Stimulated activated effector memory CD8-positive, alpha-beta T cell treated with anti-CD3 and anti-CD28 coated beads, Interleukin-12 subunit alpha, Interleukin-12 subunit beta, amount 100 ng/mL, for 72 hours (primary cell): ENCODE measurements at places on chromosomes 3 and 15.

- DNase-seq: no peak
Measured at GRCh38 chr15:34616613-34617012, 33.2 kb upstream of the GOLGA8B start.

DNA sequence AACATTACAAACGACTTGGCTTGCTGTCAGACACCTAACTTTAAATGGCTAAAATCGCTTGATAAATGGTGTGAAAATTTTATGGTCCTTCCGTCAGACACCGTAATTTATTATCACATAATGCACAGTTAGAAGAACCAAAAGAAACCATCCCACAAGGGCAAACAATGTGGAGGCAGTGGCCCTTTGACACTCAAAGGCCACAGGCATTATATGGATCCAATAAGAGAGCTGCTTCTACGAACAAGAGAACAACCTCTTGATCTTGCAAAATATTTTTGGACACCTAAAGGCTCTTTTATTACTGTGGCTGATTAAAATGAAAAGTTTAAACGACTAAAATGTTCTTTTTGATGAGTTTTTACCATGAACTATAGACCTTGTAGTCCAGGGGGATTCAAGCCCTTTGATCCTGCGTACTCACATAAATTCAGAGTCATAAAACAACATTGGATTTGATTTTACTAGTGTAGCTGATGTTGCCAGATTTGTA is 202.8 kb downstream of the FMN1 start:
- DNase-seq: no peak

GRCh38 chr15:67107014-67107812 is 41.8 kb downstream of the SMAD3 start:
- no peak for DNase-seq

DNA sequence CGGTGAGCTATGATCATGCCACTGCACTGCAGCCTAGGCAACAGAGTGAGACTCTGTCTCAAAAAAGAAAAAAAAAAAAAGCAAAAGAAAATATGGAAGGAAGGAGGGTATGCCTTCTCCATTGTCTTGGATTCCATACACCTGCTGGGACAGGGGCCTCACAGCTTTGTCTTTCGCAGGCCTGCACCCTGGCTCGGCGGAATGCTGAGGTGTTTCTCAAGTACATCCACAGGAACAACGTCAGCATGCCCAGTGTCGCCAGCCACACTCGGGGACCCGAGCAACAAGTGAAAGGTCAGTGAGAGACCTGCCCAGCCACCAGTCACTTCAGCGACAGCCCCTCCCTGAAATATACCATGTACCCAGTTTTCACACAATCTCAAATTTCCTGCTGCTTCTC is 288.5 kb upstream of the UMPS start:
- no peak for DNase-seq

DNA sequence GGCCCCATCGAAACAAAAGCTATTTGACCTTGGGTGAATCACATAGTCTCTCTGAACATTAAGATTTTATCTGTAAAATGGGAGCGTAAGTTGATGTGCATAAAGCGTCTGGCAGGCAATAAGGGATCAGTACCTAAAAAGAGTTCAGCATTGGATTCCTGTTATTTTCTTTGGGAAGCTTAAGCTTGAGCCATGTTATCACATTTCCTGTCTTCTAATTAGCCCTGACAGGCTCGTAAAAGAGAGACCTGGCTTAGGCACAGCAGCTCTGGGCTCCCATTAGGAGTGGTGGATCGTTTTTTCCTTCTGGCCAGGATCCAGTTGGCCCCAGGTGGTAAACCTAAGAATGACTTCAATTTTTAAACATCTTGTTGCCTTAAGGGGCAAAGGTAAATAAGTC is 26.0 kb upstream of the CA12 start:
- DNase-seq: no peak

GRCh38 chr15:90025489-90026033 is 24.4 kb downstream of the ZNF710 start:
- no peak for DNase-seq

DNA sequence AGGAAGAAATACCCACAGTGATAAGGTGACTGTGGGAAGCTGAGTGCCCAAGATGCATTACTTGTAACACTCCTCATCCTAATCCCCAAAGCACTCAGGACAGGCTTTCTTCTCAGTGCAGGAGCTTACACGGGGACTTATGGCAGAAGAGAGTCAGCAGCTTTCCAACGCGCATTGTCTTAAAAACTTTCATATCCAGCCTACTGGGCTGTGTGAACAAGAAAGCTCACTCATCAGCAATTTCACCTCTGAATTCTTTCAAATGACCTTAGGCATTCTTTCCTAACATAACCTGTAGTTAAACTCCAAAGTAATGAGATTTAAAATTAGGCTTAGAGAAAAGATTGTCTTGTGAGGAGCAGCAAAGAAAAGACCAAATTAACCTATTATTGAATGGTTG is 132.3 kb downstream of the KCNAB1 start:
- no peak for DNase-seq

DNA sequence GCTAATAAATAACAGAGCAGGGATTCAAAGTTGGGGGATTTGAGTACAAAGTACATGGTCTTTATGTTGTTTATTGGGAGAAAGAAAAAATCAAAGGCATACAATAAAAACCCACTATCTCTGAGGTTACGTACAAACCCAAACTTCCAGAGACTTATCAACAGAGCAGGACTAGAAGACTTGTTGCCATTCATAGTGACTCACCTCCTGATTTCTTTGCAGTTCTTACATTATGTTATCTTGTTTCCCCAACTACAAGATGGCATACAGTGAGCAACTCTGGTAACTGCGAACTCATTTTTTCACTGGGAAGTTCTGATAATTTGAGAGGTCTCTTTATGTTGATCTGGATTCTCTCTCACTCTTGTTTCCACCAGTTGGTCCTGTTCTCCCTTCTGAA is 80.6 kb upstream of the ETV5 start:
- DNase-seq: no peak

GRCh38 chr3:143648708-143649107 is 199.6 kb downstream of the SLC9A9 start:
- DNase-seq: no peak

GRCh38 chr15:68525815-68526214 is 53.0 kb upstream of the CORO2B start:
- DNase-seq: no peak

DNA sequence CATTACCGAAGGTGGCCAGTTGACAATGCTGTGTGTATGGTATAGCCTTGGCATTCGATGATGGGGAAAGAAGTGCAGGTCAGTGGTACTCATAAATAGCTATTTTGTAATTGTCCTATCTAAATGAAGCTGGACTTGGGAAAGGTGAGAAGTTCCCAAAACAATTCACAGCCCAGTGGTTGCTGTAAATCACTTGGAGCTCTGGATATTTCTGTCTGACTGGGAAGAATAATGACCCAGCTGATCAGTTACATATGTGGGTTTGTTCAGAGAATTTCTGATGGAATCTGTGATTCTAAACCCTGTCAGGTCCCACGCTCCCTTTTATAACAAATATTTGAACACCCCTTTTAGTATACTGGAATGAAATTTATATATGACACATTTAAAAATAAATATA is 133.9 kb upstream of the PFN2 start:
- DNase-seq: no peak

DNA sequence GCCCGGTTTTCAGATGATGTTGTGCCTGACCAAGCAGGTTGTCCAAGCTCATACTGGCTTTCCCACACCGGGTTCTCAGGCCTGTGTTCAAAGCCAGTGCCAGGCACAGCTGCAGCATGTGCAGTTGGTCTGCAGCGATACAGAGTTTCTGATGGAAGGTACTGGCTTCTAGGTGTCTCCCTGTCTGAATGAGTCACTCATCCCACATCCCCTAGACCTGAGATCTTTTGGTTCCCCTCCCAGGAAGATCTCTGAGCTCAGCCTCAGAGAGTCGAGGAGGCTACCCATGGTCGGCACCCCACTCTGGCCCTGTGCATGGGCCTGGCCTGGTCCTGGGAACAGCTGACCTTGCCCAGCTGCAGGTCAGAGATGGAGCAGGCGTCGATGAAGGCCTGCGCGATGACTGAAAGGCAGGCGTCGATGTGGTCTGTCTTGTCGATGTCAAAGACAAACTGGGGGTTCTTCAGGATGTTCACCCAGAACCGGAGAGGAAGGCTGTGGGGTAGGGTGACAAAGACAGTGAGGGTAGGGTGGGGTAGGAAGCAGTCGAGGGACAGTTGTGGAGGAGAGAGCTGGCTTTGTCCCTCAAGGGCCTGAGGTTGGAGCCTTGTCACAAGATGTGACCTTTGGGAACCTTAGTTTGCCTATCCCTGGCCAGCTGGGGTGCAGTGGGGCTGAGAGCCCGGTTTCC is 15.3 kb downstream of the H1-8 start:
- DNase-seq: no peak

GRCh38 chr3:12975748-12976522 is 97.3 kb downstream of the IQSEC1 start:
- no peak for DNase-seq

GRCh38 chr3:107421170-107421792 is 44.0 kb downstream of the CCDC54 start:
- DNase-seq: no peak

DNA sequence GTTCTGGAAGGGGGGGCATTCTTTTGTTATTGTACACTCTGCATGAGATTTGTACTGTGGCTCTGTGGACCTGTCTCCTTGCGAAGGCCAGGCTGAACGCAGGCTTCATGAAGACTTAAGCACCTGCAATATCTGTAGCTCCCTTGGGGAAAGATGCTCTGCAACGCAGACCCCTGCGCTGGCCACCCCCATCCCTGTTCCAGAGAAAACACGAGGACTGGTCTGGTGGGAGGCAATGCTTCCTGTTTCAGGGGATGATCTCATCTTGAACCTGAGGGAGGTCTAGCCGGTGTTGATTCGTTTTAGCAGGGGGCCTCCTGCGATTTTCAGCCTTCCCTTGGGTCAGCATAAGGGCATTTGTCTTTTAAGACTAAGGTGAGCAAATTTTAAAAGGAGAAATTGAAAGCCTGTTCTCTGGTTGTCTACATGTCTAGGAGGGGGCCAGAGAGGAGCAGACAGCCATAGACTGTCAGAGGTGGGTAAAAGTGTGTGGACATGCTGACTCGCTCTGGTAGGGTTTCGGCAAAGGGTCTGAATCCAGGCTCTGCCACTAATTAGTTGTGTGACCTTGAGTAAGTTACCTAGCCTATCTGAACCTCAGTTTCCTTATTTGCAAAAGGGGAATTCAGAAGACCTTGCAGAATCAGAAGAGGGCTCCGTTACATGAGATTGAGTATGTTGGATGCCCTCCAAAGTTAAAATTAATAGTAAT is 80.9 kb upstream of the RASGRF1 start:
- DNase-seq: no peak

DNA sequence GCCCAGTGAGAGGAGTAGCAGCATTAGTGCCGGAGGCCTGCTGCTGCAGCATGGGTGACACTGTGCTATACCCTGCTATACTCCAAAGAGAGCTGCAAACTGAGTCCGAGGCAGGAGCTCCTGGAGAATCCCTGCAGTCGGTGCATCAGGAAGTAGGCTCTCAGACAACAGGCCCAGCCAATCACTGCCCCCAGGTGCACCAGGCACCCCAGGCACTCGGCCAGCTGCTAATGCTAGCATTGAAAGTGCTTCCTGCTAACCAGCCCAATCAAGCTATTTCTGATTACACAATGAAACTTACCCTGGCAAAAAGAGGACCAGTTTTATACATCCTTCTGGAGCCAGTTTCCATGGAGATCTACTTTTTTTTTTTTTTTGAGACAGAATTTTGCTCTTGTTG is 45.6 kb upstream of the IREB2 start:
- DNase-seq: no peak

DNA sequence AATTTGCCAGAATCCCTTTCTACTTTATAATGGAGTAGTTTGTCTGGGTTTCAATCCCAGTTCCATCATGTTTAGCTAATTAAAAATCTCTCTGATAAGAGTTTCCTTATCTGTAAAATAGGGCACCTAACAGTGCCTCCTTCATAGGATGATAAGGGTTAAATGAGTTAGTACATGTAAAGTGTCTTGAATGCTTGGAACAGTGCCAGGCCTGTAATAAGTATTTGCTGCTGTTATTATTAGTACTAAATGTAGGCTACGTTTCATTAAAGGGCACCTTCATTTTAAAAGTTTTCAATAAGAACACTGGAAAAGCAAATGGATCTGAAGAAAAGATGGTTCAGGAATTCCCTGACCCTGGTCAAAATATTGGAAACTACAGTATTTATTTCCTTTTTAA is 11.8 kb upstream of the SLC2A2 start:
- DNase-seq: no peak

DNA sequence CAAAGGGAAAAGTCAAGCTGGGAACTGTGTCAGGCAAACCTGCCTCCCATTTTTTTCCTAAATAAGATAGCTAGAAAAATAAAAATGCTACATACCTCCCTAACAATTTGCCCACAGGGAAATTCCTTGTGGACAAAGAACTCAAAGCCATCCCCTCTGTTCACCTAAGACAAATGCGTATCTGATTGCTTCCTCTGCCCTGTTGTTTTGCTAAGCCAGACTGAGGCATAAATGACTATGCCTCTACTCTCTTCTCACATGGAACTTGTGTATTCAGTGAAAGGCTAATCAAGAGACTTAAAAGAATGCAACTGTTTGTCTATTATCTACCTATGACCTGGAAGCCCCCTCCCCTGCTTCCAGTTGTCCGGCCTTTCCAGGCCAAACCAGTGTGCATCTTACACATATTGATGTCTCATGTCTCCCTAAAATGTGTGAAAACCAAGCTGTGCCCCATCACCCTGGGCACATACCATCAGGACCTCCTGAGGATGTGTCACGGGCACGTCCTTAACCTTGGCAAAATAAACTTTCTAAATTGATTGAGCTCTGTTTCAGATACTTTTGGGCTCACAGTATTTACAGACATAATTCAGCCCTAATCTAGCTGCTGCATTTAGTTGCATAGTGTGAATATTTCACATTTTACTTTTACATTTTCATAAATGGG is 15.8 kb downstream of the CHD2 start:
- DNase-seq: no peak

GRCh38 chr15:82663186-82663600 is 16.0 kb upstream of the CPEB1 start:
- peak; percentile 28 for DNase-seq

DNA sequence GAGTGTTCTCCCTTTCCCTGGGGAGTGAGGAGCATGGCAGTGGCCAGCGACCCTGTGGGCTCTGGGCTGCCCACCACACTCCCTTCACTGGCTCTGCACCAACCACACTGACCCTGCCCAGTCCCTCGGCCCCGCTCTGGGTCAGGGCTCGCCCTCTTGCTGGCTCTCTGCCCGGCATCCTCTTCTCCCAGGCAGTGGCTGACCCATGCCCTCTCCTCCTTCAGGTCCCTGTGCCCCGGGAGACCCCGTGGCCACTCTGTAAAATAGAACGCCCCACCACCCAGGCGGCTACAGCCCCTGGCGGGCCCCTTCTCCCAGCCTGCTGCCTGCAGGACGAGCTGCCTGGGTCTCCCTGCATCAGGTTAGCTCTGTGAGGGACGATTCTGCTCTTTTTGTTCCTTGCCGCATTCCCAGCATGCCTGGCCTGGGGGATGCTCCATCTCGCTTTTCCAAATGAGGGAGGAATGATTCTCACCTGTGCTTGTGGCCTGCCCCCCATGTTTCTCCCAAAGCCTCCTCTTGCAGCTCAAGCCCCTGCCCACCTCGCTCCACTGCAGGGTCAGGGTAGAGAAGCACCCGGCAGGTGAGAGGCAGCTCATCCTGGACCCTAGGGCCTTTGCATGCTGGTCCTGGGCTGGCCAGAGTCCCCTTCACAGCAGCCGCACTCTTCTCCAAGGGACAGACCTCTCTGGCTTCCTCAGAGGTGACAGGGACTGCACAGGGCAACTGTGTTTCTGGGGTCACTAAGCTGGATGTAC is 14.5 kb upstream of the CFAP100 start:
- no peak for DNase-seq
